ENCODE measurements at places on chromosomes 4 and X.

DNA sequence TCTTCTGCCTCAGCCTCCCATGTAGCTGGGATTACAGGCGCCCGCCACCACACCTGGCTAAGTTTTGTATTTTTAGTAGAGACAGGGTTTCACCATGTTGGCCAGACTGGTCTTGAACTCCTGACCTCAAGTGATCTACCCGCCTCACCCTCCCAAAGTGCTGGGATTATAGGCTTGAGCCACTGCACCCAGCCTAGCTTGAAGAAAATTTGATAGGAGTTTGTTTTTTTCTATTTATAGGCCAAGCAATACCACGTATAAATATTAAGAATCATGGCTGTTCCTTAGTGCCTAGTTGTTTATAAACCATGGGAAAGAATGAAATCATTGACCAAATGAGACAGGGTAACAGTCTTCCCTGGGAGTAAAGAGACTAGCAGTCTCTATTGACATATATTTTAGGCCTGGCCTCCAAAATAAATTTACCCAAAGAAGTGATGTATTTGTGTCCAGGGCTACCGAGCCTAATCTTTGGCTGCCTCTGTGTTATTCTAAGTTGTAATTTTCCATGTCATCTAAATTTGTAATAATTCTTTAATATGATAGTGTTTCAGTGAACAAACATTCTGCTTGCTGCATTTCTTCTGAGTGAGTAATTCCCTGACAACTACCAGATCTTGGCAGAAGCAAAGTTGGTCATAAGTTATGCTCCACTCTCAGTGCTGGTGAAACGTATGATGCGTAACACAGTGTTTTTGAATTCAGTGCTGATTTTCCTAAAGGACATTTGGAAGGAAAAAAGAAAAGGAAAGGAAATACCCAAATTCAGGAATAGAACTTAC, 10.3 kb downstream of the PKD2 start:
- no peak for DNase-seq

DNA sequence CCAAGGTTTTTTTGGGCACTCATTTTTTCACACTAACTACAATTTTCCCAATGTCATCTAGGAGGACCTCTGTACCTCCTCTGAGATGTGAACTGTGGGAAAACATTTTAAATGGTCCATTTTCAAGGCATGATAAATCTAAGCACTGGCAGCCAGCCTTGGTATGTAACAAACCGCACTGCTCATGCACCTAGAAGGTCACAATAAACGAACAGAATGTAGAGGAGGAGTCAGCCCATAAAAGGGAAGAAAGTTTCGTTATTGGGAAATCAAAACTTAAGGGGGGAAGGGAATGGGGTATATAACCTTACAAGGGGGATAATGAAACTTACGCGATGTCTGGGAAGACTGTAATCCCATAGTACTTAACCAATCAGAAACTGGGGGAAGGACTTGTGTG, 16.4 kb downstream of the COX18 start:
- DNase-seq, result no peak

DNA sequence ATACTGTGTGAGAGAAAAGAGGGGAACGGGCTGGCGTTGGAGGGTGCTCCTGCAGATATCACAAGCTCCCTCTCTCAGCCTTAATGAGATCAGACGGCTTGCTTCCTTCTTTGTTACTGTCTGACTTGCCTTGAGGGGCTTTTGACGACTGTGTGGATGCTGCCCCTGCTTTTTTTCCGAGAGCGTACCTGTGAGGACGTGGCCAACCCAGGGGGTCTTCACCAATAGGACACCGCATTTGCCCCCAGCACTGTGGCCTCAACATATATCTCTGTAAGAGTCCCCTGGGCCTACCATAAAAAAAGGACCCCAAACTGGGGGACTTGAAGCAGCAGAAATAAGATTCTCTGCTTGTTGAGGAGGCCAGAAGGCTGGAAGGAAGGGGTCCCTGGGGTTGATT, 143.9 kb downstream of the SHOX start:
- DNase-seq, result no peak

DNA sequence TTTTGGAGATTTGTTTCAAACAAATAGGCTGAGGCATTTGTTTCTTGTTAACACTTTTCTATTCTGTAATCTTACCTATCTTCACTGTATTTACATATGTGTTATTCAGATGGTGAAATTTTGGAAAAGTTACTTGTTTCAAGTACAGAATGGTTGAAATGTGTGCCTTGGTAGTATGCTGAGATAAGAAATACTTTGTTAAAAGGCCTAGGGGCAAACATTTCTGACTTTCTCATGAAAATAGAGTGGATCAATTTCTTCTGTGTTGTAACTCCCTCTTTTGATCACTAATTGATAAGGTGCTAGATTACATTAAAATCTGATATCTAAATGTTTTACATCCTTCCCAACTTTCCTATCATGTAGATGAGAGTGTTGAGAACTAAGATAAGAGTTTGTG, 18.1 kb downstream of the USO1 start:
- DNase-seq, result no peak

GRCh38 chr4:140637836-140638235, 69.1 kb upstream of the UCP1 start:
- peak; percentile 28 for DNase-seq

GRCh38 chr4:98482503-98482846, 175.9 kb downstream of the TSPAN5 start:
- DNase-seq, result no peak

DNA sequence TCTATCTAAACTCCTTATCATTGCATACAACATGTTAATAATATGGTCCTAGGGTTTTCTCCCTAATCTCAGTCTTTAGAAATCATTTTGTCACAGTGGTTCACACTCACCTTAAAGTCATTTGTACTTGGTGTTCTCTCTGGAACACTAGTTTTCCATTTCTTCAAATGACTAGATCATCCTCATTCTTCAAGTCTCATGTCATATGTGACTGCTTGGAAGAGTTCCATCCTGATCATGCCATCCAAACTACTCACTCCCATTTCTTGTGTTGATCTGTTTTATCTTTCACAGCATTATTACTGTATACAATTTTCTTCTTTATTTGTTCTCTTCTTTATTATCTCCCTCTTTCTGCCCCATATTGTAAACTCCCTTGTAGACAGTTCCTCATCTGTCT, 66.5 kb downstream of the HTR2C start:
- no peak for DNase-seq

GRCh38 chr4:129218897-129219296, 122.9 kb downstream of the C4orf33 start:
- DNase-seq, result no peak

DNA sequence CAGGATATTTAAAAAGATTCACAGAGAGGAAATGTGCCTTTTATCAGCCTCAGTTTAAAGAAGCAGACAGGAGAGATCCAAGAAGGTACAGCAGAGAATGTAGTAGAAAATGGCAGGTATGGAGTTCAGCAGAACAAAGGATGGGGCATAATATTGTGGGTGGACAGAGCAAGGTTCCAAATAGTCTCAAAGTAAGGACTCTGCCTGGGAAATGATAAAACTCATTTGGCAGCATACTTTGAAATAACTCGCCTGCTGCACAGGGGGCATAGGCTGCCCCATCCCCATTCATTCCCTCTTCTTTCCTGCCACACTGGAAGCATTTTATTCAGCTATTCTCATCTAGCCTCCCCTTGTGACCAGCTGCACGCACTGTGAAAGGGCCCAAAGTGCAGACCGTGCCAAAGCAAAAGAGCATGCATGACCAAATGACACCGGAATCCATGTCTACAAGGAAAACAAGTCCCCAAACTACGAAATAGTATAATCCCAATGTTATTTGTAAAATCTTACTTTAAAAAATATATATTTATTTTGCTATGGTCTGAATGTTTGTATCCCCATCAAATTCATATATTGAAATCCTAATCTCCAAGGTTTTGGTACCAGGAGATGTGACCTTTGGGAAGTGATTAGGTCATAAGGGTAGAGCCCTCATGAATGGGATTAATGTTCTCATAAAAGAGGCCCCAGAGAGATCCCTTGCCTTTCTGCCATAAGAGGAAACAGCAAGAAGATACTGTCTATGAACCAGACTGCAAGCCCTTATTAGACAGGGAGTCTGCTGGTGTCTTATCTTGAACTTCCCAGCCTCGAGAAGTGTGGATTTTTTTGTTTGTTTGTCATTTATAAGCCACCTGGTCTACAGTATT, 77.4 kb upstream of the PRSS48 start:
- DNase-seq, result no peak

DNA sequence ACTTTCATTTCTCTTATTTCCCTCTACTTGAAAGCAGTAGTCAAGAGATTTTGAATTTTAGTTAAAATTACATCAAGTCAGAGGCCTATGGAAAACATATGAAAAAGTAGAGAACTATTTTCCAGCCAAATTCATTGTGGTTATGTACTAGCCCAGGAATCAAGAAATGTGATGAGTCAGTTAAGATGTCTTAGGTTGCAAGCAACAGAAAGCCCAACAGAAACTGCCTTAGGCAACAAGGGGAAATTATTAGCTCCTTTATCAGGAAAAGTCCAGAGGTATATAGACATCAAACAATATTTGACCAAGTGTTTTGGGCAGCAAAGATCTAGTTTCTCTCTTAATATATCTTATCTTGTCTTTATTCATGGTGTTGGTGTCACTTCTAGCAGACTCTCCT, 37.8 kb upstream of the FRMD7 start:
- DNase-seq, result no peak

GRCh38 chrX:119672426-119672825, 20.5 kb downstream of the SEPTIN6 start:
- DNase-seq, result no peak

- no peak for DNase-seq
Observed at GRCh38 chr4:154836513-154836912, 55.4 kb downstream of the RBM46 start.

GRCh38 chr4:173685831-173686210, 155.8 kb upstream of the HAND2 start:
- no peak for DNase-seq

- peak; percentile 5 for DNase-seq
Observed at GRCh38 chr4:56469489-56470210, 2.2 kb downstream of the SRP72 start.

DNA sequence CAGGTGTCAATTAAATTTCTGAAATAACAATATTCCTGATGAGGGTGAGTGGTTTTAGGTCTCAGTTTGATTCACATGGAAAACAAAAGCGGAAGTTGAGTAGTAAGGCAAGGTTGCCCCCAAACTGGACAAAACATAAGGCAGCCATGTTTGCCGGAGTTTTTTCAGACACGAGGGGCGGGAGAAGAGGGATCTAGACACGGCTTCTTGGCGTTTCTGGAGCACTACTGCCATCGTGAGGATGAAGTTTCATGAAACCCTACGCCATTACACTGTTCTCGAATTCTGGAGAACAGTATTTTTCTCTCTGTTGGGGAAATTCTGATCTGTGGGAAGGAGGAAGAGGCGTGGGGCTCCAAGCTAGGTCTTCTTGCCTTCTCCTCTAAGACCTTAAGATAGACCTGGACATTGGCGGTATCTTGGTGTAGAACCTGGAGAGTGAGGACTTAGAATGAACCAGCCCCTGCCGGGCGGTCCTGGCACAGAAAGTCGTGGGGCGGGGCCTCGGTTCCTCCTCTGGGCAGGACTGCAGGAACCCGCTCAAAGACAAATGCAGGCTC, 160.3 kb downstream of the OR13H1 start:
- DNase-seq, result no peak

GRCh38 chr4:55358668-55359067, 12.6 kb downstream of the SRD5A3 start:
- no peak for DNase-seq

- no peak for DNase-seq
Observed at GRCh38 chr4:68074397-68074796, 55.3 kb downstream of the TMPRSS11F start.

GRCh38 chr4:84574069-84574720, 8.7 kb upstream of the CDS1 start:
- DNase-seq, result no peak

GRCh38 chr4:925771-926500, 6.2 kb downstream of the GAK start:
- no peak for DNase-seq

DNA sequence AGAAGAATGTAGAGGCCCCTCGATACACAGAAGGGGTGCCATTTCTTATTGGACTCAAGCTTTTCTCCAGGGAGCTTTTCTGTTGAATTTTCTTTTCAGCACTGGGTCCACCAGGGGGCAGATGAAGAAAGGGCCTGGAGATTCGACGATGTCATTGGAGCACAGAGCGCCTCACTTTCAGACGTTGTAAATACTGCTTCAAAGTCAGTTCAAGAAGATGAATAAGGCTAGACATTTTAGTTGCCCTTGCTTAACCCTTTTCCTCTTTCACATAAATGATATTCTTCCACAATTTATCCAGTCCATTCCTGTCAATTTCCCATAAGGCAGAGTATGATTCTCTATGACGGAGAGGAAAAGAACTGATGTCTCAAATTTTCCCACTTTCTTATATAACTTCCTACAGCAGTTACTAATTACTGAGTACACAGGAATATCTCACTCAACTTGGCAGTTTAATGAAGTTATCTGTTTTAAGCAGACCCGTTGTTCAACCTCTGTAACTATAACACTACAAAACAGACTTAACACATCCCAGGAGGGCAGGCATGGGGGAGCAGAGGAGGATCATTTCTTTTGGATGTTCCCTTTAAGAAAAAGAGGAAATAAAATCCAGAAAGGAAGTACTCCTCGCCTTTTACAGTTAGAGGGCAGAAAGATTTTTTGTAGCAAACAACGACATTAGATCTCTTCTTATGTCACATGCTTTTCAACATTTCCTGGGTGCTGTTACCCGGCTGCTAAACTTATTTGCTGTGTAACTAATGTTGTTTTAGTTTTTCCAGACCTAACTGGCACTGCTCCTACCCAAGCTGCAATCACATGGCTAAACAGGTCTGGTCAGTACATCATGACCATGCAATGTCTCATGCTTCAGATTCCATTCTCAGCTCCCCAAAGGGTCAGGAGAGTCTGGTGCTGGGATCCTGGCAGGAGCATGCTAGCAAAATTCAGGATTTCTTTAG, 12.2 kb upstream of the CENPU start:
- DNase-seq, result peak; percentile 75

- DNase-seq, result no peak
Observed at GRCh38 chr4:52368895-52369294, 290.2 kb downstream of the USP46 start.
